ENCODE measurements at places on chromosomes 16 and 17.

- DNase-seq = no peak
Observed at GRCh38 chr17:75084039-75084660, 3.6 kb upstream of the SLC16A5 start.

DNA sequence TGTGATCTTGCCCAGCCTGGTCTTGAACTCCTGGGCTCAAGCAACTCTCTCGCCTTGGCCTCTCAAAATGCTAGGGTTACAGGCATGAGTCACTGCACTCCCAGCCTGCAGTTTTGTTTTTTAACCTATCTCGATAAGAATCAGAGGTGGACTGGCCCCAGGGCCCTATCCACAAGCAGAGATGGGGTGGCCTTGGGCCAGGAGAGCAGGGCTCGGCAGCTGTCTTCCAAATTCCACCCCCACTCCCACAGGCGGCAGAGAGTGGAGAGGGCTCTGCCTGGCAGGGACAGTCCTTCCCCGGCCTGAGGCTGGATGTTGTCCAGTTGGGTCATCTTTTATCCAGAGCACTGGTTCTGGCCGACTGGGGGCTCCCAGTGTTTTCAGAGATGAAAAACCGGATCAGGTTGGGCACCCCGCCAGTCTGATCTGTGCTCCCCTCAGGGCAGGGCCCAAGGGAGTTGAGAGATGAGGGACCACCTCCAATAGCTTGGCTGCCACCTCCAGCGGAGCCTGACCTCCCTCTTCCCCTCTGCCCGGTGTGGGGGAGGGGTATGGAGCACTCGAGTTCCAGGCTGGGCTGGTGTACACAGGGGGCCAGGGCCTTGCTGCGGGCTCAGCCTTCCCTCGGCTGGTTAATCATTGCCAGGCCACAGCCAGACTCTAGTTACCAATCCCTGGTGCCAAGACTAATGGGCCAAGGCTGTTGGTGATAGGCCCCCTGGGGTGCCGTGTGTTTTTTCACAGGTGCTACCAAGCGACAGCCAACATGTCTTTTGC, 30.3 kb upstream of the MYO15B start:
- DNase-seq = peak; percentile 25

GRCh38 chr17:34755371-34755770, 176.0 kb downstream of the TMEM132E start:
- DNase-seq = no peak

- DNase-seq = no peak
Observed at GRCh38 chr17:27965224-27965623, 72.1 kb upstream of the LYRM9 start.

GRCh38 chr17:4960279-4960922, 7.2 kb downstream of the SPAG7 start:
- no peak for DNase-seq

GRCh38 chr16:57570301-57571070, 28.0 kb downstream of the ADGRG5 start:
- DNase-seq = no peak

DNA sequence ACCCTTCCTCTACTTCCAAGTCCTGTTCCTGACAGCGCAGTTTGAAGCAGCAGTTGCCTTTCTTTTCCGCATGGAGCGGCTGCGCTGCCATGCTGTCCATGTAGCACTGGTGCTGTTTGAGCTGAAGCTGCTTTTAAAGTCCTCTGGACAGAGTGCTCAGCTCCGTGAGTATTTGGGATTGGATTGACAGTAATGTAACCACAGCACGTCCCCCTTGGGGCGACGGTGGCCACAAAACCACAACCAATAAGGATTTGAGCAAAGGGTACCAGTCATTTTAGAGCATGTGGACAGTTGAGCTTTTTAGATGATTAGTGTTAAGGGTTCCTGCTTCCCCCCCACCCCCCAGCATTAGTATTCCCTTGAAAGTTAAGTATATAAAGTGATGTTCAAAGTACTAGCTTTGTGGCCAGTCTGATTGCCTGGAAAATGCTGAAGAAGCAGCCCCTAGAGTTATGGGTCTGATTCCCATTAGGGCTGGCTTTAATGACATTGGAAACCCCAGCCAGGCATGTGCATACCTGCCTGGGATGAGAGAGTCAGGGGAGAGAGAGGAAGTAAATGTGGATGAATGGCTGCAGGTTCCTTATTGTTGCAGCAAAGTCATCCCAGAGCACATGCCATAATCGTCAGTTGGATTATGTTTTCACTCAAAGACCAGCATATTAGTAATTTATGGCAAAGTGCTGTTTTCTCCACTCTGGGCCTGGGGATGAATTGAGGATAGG, 31.6 kb upstream of the SLC12A3 start:
- DNase-seq = no peak

GRCh38 chr16:2388139-2388874, 40.9 kb upstream of the CCNF start:
- no peak for DNase-seq

GRCh38 chr16:51153577-51154031, 2.5 kb upstream of the SALL1 start:
- DNase-seq = no peak

GRCh38 chr16:19008245-19009169, 24.8 kb downstream of the TMC7 start:
- peak; percentile 50 for DNase-seq

DNA sequence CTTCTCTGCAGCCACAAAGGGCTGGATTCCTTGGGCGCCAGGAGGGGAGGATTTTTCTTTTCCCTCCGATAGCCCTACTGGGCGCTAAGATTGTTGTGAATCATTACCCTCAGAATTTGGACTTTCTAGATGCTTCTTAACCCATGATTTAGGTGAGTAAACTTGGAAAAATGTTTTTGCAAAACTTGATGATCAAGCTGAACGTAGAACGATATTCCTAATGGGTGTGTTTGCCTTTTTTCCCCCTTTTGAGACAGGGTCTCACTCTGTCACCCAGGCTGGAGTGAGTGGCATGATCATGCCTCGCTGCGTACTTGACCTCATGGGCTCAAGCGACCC, 43.8 kb downstream of the PGS1 start:
- no peak for DNase-seq

- peak; percentile 81 for DNase-seq
Observed at GRCh38 chr16:81366316-81366932, 51.7 kb downstream of the GAN start.

GRCh38 chr16:47460359-47460710, 528 bp downstream of the ITFG1 start:
- no peak for DNase-seq

- DNase-seq = no peak
Observed at GRCh38 chr17:22463110-22463850, 771.0 kb downstream of the KCNJ18 start.

GRCh38 chr16:25009822-25010221, 5.3 kb downstream of the ARHGAP17 start:
- no peak for DNase-seq

GRCh38 chr17:16301963-16302855, 51.1 kb downstream of the CENPV start:
- no peak for DNase-seq

GRCh38 chr16:9428355-9429005, 337.0 kb downstream of the HAPSTR1 start:
- DNase-seq = no peak

GRCh38 chr17:2067048-2067561, 12.2 kb downstream of the HIC1 start:
- no peak for DNase-seq

- no peak for DNase-seq
Observed at GRCh38 chr16:3470723-3471122, 24.6 kb downstream of the C16orf90 start.

GRCh38 chr16:29811896-29812665, at the start of gene PRRT2:
PRRT2 (plus strand) TSS chr16:29812193; CDS start chr16:29813055, 862 bp downstream.
- DNase-seq = peak; percentile 81

GRCh38 chr16:49936791-49937190, 80.9 kb upstream of the ZNF423 start:
- no peak for DNase-seq

GRCh38 chr16:89827383-89828198, 684 bp upstream of the SPIRE2 start:
- peak; percentile 63 for DNase-seq
